ENCODE measurements at places on chromosomes 2 and 18.

- no peak for DNase-seq
Observed at GRCh38 chr2:64400105-64400728, 53.7 kb upstream of the LGALSL start.

- no peak for DNase-seq
Observed at GRCh38 chr2:11542275-11542819, 8.5 kb downstream of the GREB1 start.

DNA sequence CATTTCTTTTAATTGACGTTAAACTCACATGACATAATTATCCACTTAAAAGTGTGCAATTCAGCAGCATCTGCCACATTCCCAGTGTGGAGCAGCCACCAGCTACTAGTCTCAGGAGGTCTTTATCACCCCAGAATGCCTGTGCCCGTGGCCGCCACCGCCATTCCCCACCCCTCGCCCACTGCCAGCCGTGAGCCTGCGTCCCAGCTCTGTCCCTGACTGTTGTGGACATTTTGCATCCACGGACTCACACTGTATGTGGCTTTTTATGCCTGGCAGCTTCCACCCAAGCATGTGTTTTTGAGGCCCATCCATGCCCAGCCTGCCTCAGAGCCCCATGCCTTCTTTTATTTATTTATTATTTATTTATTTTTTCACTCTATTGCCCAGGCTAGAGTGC is 9.2 kb downstream of the BOK start:
- DNase-seq, result no peak

- no peak for DNase-seq
Observed at GRCh38 chr2:130807659-130808385, 28.9 kb upstream of the ARHGEF4 start.

- no peak for DNase-seq
Observed at GRCh38 chr2:151350579-151351195, 6.7 kb upstream of the TNFAIP6 start.

DNA sequence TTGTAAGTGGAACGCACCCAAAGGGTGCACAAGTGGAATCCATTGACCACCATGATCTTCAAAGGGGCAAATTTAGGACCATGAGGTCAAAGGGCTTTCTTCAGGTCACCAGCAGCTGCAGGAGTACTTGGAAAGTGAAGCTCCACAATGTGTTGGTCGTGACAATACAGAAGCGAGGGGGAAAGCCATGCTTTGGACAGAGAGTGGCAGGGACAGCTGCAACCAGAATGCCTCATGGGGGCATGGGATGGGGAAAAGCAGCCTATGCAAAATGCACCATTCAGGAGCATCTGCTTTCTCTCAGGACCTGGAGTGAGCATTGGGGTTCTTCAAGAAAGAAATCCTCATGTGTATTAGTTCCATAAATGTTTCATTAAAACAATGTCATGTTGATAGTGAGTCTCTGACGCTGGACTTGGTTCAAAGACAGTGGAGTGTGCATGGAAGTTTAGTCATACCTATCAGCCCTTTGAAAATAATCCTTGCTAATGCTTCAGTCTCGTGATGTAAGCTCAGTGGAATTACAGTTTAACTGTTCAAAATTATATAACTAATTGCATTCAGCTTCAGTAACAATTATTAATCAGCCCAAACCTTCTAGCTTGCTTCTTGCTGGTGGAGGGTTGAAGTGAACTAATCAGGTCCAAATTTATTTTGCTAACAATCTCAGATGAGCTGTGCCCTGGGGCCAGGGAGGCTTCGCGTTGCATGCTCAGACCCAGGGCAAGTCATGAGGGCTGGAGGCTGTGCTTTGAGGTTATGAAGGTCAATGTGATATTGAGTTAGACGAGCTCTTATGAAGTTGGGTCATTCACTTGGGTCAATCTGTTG is 41.6 kb downstream of the ACKR3 start:
- DNase-seq, result no peak

- no peak for DNase-seq
Observed at GRCh38 chr2:120945091-120945490, 209.4 kb downstream of the GLI2 start.

DNA sequence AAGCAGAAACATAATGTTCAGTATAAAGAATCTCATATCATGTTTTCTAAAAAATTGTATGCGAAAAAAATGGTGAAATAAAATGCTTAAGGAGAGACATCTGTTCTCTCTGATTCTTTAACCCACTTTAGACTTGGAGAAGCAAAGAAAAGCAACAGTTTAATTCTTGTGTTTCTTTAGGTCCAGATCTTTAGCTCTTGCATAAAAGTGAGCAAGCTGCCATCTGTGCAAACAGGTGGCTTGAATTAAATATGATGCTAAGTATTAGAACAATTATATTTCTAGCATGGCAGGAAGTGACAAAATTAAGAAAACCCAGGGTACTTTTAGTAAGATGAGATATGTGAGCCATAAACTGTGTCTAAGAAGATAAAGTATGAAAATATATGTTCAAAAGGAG is 1038.3 kb downstream of the DPP10 start:
- no peak for DNase-seq

DNA sequence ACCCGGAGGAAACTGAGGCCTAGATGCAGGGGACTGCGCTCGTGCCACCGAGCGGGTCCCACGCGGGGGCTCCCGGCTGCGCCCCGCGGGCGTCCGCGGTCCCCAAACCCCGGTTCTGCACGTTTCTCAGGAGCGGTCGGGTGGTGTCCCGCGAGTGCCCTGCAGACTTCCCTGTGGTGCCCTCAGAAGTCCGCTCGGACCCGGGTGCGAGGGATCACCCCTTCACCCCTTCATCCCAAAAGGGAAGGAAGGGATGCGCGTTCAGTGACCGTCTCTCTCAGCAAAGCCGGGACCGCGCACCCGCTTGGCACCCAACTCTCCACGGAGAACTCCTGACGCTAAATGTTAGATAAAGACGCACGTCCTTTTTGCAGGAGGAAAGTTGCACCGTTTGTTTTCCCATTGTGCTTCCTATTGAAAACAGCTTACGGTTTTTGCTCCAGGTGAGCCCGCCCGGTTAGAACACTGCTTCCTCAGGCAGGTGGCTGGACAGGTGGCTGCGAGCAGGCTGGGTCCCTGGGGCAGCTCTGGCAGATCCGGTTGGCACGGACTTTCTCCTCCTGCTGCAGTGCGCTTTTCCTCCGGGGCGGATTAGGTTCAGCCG is 779 bp downstream of the DGKD start:
- DNase-seq, result no peak

GRCh38 chr2:52500561-52500960 is 1267.0 kb upstream of the CHAC2 start:
- no peak for DNase-seq

GRCh38 chr2:188969236-188969635 is 4.9 kb upstream of the COL3A1 start:
- peak; percentile 1 for DNase-seq

- DNase-seq, result no peak
Observed at GRCh38 chr2:109376796-109377495, 236.8 kb downstream of the SEPTIN10 start.

DNA sequence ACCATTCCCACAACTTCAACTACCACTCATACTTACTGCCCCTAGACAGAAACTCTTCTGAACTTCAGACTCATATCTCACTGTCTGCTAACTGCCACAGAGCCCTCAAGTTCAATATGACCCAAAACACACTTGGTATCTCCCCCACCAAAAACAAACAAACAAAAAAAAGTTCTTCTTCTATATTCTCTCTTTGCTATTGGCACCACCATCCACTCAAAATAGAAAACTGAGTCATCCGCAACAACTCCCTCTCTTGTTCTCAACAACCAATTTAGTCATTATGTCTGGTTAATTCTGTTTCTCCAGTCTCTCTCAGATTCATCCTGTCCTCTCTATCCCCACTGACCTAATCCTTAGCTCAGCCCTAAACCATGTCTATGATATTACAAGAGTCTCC is 7.2 kb upstream of the DCTN1 start:
- no peak for DNase-seq

GRCh38 chr2:8416001-8416571 is 265.8 kb upstream of the ID2 start:
- DNase-seq, result no peak

DNA sequence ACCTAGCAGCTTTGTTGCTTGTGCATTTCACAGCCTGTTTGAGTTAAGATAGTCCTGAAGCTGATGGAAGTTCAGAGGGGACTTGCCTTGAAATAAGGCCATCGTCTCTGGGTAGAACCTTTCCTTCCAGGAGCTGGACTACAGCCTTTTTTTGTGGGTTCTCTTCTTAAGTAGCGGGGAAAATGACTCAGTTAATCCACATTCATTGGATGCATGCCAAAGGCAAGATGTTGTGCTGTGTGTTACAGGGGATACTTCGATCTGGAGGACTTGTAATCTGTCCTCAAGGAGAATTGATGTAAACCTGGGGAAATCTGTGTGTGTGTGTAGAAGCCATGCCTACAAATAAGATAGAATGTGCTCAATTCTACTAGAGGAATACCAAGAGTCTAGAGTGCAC is 46.8 kb downstream of the RPIA start:
- no peak for DNase-seq

- DNase-seq, result no peak
Observed at GRCh38 chr18:11379660-11380059, 229.7 kb upstream of the SLC35G4 start.

- DNase-seq, result peak; percentile 40
Observed at GRCh38 chr2:170816504-170817092, at the start of gene GAD1. Gene GAD1 (plus strand): TSS chr2:170816887. CDS start chr2:170818592, 1,705 bp downstream.

GRCh38 chr2:216880509-216881184 is 20.8 kb upstream of the TNP1 start:
- no peak for DNase-seq

- no peak for DNase-seq
Observed at GRCh38 chr18:51622702-51623101, 425.2 kb upstream of the MEX3C start.

GRCh38 chr2:75055142-75055819 is 96.8 kb downstream of the POLE4 start:
- no peak for DNase-seq

DNA sequence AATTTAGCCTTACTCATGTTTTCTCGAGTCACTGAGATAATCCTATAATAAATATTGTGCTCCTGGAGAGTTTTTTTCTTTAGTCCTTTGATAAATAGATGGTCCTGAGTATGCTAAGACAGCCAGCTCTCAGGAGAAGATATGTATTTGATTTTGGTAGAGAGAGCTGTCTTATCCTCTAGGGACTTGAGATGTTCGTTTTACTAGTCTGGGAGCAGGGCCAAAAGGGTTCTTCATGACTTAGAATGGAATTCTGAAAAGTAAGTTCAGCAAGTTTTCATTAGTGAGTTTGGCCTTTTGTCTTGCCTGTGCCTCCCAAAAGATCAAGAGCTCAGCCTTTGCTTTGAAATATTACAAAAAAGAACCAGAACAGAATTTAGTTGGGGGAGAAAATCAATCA is 246.7 kb downstream of the BABAM2 start:
- peak; percentile 14 for DNase-seq

- DNase-seq, result no peak
Observed at GRCh38 chr2:46984040-46984439, 68.4 kb upstream of the MCFD2 start.

- no peak for DNase-seq
Observed at GRCh38 chr18:72206814-72207213, 337.3 kb downstream of the CBLN2 start.

DNA sequence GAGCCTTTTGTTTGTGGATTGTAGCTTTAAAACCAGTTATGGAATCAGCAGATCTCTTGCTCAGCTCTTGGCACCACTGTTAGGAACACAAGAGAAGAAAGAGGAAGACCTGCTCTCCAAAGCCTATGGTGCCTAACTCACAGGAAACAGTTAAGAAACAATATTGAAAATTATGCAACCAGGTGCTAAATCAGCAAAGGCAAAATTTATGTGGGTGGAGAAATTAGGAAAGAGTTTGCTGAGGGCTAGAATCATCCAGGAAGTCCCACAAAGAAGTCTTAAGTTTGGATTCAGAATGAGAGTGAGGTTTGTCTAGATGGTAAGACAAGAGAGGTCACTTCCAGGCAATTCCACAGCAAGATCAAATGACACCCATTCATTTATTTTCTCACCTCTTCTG is 49.4 kb downstream of the AOX1 start:
- DNase-seq, result no peak

- DNase-seq, result no peak
Observed at GRCh38 chr2:200188876-200189275, 117.6 kb upstream of the SPATS2L start.

GRCh38 chr18:74497778-74498177 is 1.6 kb downstream of the CNDP2 start:
- DNase-seq, result no peak

DNA sequence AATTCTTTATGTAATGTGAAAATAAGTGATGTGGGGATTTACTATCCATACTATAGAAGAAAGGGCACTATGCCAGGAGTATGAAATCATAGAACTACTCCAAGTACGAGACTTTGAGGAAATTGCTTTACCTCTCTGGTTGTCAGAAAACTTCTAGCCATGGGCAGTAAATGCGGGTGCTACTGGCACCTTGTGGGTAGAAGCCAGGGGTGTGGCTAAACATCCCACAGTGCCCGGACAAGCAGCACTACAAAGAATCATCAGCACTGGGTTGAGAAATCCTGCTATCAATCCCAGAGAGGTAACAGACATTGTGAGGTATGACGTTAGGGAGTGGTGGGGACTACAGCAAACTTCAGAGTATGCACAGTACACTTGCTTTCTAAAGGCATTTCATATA is 453.5 kb upstream of the TNP1 start:
- DNase-seq, result no peak

GRCh38 chr2:201900362-201900761 is 94.0 kb downstream of the CDK15 start:
- no peak for DNase-seq

DNA sequence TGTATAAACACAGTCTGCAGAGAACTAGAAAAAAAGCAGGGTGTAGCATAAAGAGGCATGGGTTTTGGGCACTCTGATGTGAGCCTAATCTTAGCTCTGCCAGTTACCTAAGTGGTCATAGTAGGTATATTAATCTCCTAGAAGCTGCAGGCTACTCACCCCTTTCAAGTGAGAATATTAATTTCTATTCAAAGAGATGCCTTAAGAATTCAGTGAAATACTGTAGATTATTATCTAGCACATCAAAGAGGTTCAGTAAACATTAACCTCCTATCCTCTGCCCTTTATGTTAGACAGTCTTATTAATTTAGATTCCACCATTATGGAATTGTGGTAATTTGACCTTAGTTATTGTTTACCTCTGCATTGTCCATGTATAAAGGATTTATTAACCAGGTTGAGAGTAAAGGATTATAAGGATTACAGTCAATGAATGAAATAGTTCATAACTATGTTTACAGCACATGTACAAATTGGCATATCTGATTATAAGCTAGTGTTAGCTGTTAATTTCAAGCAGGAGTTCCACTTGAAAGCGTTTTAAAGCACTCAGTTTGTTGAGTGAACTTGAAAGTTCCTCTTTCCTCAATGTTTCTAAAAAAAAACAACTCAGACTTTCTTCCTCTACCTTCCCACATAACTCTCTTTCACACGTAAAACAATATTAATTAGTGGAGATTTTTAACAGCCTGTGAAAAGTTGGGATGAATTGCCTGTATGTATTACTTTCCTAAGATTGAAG is 150.6 kb upstream of the EPC2 start:
- DNase-seq, result no peak

GRCh38 chr2:213057977-213058376 is 93.4 kb downstream of the IKZF2 start:
- no peak for DNase-seq

Measured in T1000 (cell line).